Activated CD8-positive, alpha-beta T cell treated with anti-CD3 and anti-CD28 coated beads for 36 hours (primary cell): ENCODE measurements at places on chromosomes 3 and 15. TPM values are rescaled to one million over a fixed set of nuclear protein-coding genes. Genes with fewer than 3 reads are reported as not detected.

GRCh38 chr3:102132370-102132769 is 283.1 kb downstream of the NFKBIZ start:
- H3K27ac ChIP-seq: no peak overlapping the region
- H3K36me3 ChIP-seq: no peaks in the 10 kb centered on the region
- no peak overlapping the region for H3K4me3 ChIP-seq
- peaks cover 4% of the 10 kb centered on the region for H3K27me3 ChIP-seq

DNA sequence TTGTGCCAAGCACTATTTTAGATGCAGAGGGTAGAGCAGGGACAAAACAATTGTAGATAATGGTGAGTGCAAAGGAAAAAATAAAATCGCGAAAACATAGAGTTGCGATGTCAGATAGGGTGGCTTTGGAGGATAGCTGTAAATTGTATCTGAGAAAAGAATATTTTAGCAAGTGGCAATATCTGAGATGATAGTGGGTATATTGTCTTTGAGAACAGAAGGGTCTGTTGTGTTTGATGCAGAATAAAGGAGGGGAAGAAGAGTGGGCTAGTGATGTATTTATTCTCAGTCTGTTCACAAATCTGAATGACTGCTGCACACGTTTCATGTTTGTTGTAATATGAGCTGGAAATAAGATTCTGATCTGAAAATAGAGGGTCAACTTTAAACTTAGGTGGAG is 396.8 kb downstream of the CADM2 start:
- H3K4me3 ChIP-seq: no peak overlapping the region
- H3K4me1 ChIP-seq: no peaks in the 10 kb centered on the region
- H3K27ac ChIP-seq: no peak overlapping the region
- H3K27me3 ChIP-seq: no peaks in the 10 kb centered on the region
- no peaks in the 10 kb centered on the region for H3K36me3 ChIP-seq

GRCh38 chr3:37466660-37467359 is 292.4 kb upstream of the LRRFIP2 start:
- no peak overlapping the region for H3K27ac ChIP-seq
- H3K4me1 ChIP-seq: no peaks in the 10 kb centered on the region
- no peaks in the 10 kb centered on the region for H3K36me3 ChIP-seq
- H3K27me3 ChIP-seq: peaks cover 12% of the 10 kb centered on the region

- no peak for DNase-seq
- H3K4me1 ChIP-seq: peaks cover 13% of the 10 kb centered on the region
- H3K36me3 ChIP-seq: peaks cover 6% of the 10 kb centered on the region
- peaks cover 78% of the 10 kb centered on the region for H3K27me3 ChIP-seq
Observed at GRCh38 chr15:96336108-96336595, 5.7 kb downstream of the NR2F2 start.

DNA sequence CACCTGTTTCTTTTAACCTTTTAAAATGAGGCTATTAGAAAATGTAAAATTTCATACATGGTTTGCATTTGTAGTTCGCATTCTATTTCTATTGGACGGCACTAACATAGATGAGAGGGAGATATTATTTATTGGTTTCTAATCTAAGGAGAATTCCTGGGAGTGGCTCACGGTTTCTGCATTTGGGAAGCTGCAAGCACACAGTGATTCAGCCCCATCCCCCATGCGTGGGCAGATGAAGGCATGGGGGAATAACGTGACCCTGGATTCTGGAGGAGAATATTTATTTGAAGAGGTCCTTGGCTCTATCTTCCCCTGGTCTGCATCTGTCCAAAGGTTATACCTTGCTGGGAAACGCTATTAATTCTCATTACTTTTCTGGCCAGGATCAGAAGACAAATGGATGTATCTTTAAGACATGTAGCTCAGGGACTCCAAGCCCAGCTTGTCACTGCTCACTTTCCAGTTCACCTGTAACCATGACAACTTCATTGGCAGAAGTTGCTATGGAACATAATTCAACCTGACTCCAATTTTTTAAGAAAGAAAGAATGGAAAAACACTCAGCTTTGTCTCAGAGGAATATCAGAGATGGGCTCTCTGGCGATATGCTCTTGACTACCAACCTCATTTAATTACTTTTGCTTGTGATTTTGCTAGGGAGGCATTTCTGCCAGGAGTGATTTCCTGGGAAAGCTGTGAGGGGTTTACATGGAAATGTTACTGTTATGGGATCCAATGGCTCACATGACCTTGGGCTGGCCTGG is 27.2 kb upstream of the POMGNT2 start:
- H3K27ac ChIP-seq: no peak overlapping the region
- H3K4me3 ChIP-seq: no peak overlapping the region
- no peak for DNase-seq
- H3K36me3 ChIP-seq: no peaks in the 10 kb centered on the region
- no peaks in the 10 kb centered on the region for H3K27me3 ChIP-seq
- H3K4me1 ChIP-seq: no peaks in the 10 kb centered on the region

DNA sequence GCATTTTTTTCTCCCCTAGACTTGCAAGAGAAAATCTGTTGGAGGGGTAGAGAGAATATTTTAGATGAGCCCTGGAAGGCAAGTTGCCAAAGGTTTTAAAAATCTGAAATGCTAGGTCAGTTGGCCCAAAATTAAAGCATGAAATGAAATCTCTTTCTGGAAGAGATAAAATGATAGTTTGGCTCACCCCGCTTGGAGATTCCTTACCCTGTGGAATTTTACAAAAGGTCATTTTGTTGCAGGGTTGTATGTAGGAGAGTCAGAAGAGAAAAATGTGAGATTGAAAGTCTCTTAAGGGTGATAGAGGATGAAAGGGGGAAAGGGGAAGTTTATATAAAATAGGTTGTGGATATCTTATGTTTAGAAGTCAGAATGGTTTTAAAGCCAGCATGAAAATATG is 277.8 kb downstream of the CD47 start:
- no peak for DNase-seq
- no peak overlapping the region for H3K27ac ChIP-seq
- peaks cover 6% of the 10 kb centered on the region for H3K36me3 ChIP-seq
- peaks cover 1% of the 10 kb centered on the region for H3K27me3 ChIP-seq
- H3K4me3 ChIP-seq: no peak overlapping the region

The TFRC gene
- 524 TPM for total RNA-seq

The GPR62 gene
- not detected for total RNA-seq

The PLA1A gene
- total RNA-seq: not detected

The SH2D7 gene
- total RNA-seq: not detected

DNA sequence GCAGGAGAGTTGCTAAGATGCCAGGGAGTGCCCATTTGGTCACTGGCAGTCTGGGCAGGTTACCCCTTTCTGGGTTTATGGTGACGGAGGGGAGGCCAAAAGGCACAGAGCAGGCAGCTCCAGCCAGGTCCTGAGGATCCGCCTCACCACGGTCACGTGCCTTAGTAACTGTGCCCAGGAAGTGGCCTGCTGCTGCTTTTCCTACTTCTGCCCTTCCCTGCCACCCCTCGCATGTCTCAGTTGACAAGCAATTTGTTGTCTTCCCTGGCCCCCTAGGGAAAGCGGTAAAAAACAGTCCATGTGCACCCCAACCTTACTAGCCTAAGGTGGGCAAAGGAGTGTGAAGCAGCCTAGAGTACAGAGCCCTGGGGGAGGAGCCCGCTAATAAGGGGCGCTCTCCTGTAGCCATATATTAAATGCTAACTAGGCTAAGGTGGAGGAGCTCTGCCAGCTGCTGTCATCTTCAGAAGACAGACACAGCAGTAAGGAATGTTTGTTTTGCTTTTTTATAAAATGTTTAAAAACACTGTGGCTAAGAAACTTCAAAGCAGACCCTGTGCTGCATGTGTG is 9.1 kb upstream of the LIPH start:
- H3K4me1 ChIP-seq: peaks cover 21% of the 10 kb centered on the region
- no peak for DNase-seq
- H3K36me3 ChIP-seq: no peaks in the 10 kb centered on the region
- peaks cover 3% of the 10 kb centered on the region for H3K27me3 ChIP-seq

GRCh38 chr15:67248011-67248505 is 6.4 kb downstream of the AAGAB start:
- no peaks in the 10 kb centered on the region for H3K27me3 ChIP-seq
- peaks cover 44% of the 10 kb centered on the region for H3K36me3 ChIP-seq
- no peak overlapping the region for H3K4me3 ChIP-seq

The RTP3 gene
- total RNA-seq: not detected

GRCh38 chr3:61141227-61141626 is 110.0 kb downstream of the FHIT start:
- H3K4me3 ChIP-seq: no peak overlapping the region
- H3K27me3 ChIP-seq: no peaks in the 10 kb centered on the region
- peaks cover 5% of the 10 kb centered on the region for H3K36me3 ChIP-seq
- DNase-seq: no peak
- no peak overlapping the region for H3K27ac ChIP-seq

The CRYGS gene
- 2.6 TPM for total RNA-seq
